ENCODE measurements at places on chromosomes 7 and 10.

GRCh38 chr7:45625714-45626440 is 51.7 kb downstream of the ADCY1 start:
- DNase-seq, result no peak

DNA sequence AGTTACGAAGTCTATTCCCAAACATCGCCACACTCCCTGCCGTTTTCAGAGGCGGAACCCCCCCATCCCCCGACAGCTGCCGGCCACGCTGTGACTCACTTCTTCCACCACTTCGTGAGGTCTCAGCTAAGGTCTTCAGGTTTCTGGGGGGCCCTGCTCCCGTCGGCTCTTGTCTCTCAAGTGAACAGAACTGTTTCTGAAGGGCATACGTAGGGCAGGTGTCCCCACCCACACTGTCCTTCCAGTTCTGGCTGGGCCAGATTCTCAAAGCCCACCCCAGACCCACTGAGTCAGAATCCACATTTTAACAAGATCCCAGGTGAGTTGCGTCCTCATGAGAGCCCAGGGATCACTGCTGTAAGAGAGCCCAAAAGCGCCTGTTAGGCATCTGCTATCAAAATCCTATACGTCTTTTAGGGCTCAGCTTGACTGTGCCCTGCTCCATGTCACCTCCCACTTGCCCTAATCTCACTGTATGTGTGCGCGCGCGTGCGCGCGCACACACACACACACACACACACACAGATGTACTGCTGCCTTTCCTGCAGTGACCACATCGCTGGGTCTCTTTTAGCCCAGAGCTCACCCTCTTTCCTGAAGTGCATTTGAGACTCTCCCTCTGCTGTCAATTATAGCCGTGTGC is 78.8 kb downstream of the PROSER2 start:
- DNase-seq, result no peak

GRCh38 chr10:22986771-22987542 is 59.1 kb downstream of the ARMC3 start:
- DNase-seq, result no peak

DNA sequence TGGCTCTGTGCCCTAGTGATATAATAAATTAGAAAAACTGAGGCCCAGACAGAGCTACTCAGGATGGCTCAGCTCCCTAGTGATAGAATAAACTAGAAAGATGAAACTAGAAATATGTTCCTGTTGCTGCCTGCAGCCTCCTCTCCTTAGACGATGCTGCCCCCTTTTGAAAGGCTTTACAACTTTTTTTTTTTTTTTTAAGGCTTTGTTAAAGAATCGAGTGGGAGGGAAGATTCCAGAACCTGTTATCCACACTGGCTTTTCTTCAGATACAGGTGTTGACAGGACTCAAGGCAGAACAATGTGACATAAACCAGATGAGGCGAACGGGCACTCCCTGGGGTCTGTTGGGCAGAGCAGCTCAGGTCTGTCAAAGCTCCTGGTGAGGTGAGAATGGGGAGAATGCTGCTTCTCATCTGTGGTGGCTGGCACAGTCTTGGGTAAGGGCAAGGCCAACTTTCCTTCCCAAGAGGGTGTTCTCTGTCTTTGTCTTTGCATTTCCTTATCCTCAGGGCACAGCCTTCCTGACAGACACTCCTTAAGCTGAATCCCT is 175.1 kb downstream of the COBL start:
- DNase-seq, result no peak

DNA sequence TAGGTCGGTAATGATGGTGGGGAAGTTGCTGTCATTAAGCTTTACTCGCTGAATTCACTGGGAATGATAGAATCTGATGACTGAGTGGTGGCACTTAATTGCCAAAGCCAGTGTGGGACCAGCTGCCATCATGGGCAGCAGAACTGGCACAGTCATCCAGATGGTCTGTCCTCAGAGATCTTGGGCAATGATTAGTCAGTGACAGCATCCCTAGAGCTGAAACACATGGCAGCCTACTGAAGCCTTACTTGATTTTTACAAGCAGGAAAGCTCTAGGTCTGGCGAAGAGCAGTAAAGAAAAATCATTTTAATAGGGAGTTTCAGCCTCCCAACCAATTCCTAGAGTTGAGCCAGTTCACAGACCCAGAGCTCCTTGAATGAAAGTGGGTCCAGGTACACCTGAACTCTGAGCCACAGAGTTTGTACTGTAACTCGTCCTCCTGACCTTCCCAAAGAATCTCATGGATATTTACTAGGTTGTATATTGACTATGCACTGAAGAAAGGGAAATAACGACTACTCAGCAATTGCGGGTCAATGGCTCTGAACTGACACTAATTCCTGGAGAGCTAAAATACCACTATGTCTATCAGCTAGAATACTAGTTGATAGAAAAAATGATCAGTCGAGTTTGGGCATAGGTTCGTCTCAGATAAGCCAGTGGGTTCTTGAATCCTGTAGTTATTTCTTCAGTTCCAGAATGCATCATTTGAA is 4.4 kb upstream of the ASB13 start:
- no peak for DNase-seq

DNA sequence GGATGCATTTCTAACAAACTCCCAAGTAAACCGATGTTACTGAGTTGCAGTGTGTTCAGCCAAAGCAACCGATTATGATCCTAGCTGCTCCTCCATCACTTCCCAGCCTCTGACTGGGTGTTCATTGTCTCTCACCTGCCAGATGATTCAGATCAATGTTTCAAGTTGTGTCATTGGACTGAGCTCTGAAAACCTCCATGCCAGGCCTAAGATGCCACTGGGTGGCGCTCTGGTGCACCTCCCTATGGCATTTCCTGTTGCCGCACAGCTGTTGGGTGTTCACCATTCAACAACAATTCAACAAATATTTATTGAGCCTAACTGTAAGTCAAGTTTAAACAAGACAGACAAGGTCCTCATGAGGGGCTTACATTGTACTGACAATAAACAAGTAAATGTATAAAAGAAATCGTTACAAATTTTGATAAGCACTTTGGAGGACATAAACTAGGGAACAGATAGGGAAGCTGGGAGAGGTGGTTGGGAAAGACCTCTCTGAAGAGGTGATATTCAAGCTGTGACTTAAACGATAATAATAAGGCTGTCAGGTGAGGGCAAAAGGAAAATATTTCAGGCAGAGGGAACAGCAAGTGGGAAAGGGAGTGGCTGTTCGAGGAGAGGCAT is 22.8 kb downstream of the RGR start:
- peak; percentile 88 for DNase-seq

DNA sequence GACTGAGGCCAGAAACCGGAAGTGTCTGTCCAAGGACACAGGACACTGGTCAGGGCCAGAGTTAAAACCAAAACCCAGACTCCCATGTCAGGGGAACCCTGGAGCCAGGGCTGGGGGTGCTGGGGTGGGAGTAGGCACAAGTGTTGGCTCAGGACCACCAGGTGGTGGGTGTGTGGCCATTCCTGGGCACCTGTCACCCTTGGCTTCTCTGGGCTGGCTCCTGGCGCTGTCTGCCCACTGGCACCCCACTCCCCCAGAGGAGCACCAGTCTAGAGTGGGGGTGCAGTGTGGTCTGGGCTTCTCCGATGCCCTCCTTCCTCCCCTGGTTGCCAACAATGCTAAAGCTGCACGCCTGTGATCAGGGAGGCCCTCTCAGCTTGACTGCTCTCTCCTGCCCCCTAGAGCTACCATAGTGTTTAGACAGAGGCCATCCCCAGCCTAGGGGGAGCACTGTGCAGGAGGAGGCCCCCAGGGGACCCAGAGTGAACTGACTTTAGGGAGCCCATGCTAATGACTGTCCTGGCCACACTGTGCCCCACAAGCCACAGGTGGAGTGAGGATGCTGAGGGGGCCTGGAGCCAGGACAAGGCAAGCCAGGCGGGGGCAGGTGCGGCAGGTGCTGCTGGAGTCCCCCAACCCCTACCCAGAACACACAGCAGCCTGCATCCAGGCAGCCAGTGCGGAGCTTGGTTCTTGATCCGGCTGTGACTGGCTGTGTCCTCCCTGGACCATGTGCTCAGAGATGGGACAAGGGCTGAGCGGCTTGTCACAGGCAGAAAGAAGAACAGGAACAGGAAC is 11.0 kb downstream of the RASGEF1A start:
- DNase-seq, result peak; percentile 65

- no peak for DNase-seq
Observed at GRCh38 chr10:62183857-62184795, 84.5 kb downstream of the RTKN2 start.

DNA sequence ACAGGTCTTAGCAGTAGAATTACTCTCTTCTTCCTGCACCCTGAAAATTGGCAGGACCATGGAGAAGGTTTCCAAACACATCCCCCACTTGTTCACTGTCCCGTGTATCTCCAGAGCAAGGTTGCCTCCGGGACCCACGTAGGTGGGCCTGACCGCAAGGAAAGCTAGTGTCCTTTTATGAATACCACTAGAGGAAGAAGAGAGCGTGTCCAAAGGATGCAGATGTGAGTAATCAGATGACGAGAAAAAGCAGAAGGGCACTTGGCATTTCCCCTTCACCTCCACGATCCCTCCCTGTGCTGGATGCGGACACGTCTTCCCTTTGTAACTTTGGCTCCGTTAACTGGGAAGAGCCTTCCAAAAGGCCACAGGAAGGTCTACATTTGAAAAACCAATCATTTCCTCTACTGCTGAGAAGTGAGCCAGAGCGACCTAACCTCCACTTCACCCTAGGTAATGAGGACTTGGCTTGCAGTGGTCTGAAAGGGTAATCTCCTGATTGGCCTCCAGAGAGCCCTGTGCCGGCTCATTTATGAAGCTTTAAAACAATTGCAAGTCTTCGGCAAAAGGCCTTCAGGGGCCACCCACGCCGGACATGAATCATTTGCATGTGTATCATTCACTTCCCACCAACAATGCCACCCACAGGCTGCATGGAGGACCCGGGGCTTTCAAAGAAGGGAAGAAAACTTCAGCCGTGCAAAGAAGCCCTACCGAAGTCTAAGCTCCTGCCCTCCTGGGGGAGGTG is 55.4 kb downstream of the LYZL1 start:
- DNase-seq, result no peak

DNA sequence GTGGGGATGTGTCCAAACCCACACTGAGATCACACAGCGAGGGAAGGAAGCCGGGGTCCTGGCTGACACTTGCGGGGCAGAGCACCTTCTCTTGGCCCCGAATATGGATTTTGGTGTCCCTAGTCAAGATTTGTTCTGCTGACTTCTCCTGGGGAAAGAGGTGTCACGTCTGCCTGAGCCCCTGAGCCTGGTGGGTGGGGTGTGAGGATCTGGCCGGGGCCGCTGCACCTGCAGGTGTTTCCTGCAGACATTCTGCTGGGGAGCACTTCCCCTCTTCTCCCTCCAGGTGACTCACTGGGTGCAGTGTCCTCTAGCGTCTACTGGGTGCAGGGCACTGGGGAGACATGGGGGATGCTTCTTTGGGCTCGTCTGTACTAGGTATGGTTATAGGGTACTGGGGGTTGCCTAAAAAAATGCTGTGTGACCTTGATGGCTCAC is 99.2 kb downstream of the GRK5 start:
- DNase-seq, result peak; percentile 87

- DNase-seq, result no peak
Observed at GRCh38 chr7:149321978-149322541, 60.1 kb downstream of the ZNF783 start.

GRCh38 chr10:75358835-75359421 is 42.6 kb downstream of the ZNF503 start:
- no peak for DNase-seq

DNA sequence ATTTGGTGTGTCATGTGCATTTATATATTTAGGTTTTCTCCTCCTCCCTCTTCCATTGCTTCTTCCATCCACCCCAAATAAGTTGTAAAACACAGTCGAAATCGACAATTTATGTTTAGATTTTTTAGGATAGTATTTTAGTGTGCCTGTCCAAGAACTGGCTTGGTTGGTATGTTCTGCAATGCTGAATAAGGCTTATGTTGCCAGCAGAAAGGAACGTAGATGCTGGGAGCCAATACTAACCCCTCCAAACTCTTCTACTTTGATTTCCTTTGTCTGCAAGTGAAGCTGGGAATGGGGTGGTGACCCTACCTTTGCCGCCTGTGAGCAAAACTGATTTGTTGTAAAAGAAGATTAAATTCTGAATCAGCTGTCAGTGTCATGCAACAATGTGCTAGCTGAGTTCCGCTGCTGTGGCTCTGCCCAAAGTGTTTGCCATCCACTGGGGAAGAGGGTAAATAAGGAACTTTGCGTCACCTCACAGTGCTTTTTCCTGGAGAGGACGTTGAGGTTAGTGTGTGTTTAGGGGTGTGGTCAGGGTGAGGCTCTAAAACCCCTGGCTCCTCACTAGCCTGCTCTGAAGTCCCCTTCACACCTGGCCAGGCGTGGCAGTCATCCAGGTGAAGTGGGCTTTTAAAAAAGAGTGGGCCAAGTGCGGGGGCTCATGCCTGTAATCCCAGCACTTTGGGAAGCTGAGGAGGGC is 44.4 kb downstream of the TACC2 start:
- DNase-seq, result no peak

DNA sequence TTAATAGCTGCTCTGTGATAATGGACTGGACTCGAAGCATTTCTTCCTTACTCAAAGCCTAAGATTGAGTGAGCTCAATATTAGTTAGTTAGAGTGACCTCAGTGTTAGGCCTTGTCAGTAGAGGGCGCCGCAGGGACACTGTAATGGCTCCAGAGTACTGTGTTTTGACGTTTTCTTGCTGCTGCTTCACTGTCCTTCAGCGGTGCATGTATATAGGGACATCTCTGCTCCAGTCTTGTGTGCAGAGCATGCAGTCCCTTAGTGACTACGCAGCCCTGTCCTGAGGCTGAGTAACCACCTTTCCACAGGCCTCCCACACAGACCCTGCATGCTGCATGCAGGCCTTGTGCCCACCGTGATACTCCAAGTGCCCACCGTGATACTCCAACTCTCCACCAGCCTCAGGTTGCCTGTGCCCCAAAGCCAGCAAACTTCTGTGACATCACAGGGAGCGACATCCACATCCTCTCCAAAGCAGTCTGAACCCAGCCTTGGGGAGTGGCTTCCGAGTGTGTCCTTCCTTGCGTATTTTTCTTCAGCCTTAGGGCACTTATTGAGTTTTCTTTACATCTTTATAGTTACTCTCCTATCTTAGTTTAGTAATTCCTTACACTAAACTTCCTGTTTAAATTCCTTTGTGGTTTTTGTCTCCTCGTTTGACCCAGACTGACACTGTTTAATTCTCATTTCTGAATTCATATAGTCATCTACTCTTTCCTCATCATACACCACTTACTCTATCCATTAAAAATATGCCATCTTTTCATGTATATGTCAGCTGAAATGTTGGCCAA is 118.2 kb downstream of the JAZF1 start:
- peak; percentile 78 for DNase-seq

GRCh38 chr10:47048526-47048905 is 137.3 kb downstream of the PTPN20 start:
- peak; percentile 64 for DNase-seq

- DNase-seq, result no peak
Observed at GRCh38 chr7:123397746-123398338, 136.6 kb downstream of the IQUB start.

DNA sequence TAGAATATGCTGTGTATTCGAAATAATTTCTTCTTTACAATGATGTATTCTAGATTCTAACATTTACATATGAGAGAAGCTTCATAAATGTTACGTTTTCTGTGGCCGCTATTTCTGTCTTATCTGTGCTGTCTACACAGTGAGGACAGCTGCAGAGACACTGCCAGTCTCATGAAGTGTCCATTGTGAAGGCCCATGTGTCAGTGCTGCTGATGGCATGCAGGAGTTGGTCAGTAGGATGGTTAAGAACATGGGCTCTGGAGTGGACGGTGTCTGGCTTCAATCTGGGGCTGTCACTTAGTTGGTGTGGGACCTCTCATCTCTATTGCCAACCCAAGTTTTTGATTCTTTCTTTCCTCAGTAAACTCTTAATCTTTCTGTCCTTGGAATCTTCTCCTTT is 137.3 kb downstream of the SDK1 start:
- no peak for DNase-seq
